ENCODE measurements at places on chromosomes 7 and 10.

- no peak for DNase-seq
Measured at GRCh38 chr10:54194806-54195205, 606.2 kb downstream of the PCDH15 start.

DNA sequence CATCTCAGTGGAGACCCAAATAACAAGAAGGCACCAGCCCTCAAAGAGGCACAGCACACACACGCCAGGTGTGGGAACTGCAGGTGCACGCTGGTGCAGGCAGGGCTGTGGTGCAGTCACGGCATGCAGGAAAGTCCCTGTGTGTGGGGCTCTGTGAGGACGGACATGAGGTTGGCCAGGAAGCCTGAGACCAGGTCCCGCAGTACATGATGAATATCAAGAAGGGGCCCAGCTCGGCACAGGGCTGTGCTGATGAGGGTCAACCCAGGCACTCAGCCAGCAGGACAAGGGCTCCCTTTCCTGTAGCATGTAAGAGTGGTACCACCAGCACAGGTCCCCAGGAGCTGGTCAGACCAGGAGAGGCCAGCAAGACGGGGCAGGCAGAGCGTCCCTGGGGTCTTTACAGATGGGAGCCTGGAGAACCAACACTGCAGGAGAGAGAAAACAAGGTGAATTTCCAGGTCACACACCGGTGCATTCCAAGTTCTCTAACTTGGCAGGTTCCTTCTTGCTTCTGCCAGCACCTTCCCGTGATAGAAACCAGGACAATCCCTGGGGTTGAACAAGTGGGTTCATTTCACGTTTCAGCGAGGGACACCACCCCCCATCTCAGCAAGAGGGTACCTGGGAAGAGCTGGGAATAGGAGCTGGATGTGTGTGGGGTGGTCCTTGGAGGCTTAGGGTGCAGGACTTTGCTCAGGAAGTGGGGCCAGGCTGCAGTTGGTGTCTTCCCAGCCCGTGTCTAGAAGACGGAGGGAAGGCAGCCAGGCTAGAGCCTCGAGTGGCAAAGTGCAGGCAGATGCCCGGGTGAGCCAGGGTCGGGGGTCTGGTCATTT, 244.8 kb upstream of the TCERG1L start:
- no peak for DNase-seq

- DNase-seq: no peak
Measured at GRCh38 chr7:96041171-96041570, 268.8 kb downstream of the DYNC1I1 start.

GRCh38 chr7:32070051-32070405, 179 bp downstream of the PDE1C start:
- DNase-seq: no peak

- peak; percentile 68 for DNase-seq
Measured at GRCh38 chr10:21372651-21373410, 152.7 kb downstream of the SKIDA1 start.

DNA sequence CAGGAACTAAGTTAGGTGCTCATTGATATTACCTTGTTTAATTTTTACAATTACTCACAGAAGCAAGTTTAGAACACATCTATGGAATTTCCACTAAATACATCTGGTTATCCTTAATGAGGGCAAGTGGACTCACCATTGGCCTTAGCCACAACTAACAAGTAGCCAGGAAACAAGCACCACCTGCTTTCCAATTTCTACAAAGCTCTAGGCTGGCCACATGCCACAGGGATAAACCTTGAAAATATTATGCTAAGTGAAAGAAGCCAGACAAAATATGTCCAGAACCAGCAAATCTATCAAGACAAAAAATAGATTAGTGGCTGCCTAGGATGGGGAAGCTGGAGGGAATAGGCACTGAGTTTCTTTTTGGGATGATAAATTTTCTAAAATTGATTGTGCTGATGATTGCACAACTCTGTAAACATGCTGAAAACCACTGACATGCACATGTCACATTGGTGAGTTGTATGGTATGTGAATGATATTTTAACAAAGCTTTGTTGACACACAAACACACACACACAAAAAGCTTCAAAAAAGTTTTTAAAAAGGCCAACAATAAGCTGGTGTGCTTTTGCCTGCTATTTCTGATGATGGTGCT, 179.4 kb downstream of the CPEB3 start:
- DNase-seq: no peak

- DNase-seq: no peak
Measured at GRCh38 chr7:155928583-155928982, 116.3 kb upstream of the SHH start.

DNA sequence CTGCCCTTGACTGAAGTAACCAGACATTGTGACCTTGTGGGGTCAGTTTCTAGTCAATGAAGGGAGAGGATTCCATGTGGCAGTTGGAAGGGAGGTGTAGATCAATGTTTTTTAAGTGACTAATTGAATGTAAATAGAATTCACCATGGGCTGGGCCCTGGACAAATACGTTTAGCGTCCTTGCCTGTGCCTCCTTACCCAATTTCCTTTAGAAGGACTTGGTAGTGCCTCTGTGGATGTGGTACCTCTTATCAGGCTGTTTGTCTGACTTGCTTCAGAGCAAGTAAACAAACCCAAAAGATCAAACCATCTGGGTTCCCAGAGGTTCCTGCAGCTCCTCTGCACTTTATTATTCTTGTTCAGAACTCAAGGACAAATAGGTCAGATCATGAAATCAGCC, 4.3 kb upstream of the KAT6B start:
- DNase-seq: no peak

DNA sequence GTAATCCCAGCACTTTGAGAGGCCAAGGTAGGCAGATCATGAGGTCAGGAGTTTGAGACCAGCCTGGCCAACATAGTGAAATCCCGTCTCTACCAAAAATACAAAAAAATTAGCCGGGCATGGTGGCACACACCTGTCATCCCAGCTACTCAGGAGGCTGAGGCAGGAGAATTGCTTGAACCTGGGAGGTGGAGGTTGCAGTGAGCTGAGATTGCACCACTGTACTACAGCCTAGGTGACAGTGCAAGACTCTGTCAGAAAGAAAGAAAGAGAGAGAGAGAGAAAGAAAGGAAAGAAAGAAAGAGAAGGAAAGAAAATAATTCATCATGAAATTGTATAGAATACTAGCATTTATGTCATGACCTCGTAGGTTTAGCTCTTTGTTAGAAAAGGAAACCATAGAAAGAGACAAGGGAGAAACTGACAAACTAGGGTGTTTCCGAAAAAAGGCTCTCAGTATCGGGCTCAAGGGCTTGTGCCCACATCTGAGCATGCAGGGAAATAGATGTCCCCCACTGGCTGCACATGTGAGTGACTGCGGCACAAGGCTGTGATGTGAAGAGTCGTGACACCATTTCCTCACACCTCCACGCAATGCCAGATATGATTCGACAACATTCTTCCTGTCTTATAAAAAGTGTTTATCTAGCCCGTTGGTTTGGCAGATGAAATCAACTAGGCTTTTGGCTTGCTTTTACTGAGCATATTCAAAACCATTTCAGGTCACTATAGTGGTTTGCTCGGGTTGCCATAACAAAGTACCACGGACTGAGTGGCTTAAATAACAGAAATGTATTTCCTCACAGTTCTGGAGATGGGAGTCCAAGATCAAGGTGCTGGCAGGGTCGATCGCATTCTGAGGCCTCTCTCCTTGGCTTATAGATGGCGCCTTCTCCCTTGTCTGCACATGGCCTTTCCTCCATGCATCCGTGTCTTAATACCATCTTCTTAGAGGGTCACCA, 2.0 kb downstream of the SRGN start:
- peak; percentile 85 for DNase-seq

DNA sequence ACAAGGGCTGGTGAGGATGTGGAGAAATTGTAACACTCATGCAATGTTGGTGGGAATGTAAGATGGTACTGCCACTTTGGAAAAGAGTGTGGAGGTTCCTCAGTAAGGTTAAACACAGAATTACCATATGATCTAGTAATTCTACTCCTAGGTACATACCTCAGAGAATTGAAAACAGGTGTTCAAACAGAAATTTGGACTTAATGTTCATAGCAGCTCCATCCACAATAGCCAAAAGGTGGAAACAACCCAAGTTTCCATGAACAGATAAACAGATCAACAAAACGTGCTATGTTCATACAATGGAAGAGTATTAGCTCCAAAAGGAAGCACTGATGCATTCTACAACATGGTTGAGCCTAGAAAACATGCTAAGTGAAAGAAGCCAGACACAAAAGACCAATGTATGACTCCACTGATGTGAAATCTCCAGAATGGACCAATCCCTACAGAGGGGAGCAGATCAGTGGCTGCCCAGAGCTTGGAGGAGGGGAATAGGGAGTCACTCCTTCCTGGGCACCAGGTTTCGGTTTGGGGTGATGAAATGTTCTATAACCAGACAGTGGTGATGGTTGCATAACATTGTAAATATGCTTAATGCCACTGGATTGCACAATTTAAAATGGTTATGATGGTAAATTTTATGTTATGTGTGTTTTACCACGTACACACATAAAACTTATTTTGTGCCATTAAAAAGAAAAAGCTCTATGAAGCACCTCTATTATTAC, 5.7 kb upstream of the WDR86 start:
- DNase-seq: no peak

DNA sequence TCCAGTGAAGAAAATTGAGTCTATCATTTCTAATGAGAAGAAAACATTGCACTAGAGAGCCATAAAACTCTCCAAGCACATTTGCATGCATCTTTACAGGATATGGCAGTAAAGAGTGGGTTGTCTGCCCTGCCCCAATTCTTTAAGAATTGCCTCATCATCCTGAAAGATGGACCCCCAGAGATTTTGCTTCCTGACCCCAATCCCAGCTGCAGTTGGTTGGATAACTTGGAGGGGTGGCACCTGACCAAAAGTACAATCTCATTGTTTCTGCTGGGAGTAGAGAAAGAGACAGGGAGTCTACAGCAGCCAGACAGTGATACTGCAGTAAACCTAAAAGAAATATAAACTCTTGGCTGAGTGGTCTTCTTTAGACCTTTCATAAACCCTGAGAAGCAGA, 49.1 kb upstream of the ADCY1 start:
- no peak for DNase-seq

GRCh38 chr10:66822801-66823200, 103.0 kb upstream of the LRRTM3 start:
- DNase-seq: no peak

- no peak for DNase-seq
Measured at GRCh38 chr10:95279042-95279820, 11.6 kb downstream of the PDLIM1 start.

- no peak for DNase-seq
Measured at GRCh38 chr10:101322266-101323108, 31.5 kb upstream of the BTRC start.

All from activated CD4-positive, alpha-beta T cell treated with anti-CD3 and anti-CD28 coated beads, Interleukin-2, amount 10 ng/mL, durations not matched to agents 7 days and 5 days (primary cell).